IMR-90 (cell line): ENCODE measurements at places on chromosomes 5 and 9. TPM values are rescaled to one million over a fixed set of nuclear protein-coding genes. Genes with fewer than 3 reads are reported as not detected.

PKD2L2 gene
- not detected in 2 replicates for total RNA-seq

FCN2 gene
- total RNA-seq, result not detected in 2 replicates

PLAC8L1 gene
- not detected in 2 replicates for total RNA-seq

NIM1K gene
- 0.54 and 0.56 TPM in 2 replicates for total RNA-seq

ADGRD2 gene
- total RNA-seq, result not detected in 2 replicates

PCDHGA3 gene
- 1.4 and 1.7 TPM in 2 replicates for total RNA-seq

LMX1B gene
- total RNA-seq, result not detected in 2 replicates

SARDH gene
- 4.7 and 5.0 TPM in 2 replicates for total RNA-seq

SEMA4D gene
- 0.56 and 0.90 TPM in 2 replicates for total RNA-seq

GHR gene
- 1.1 TPM in 2 replicates for total RNA-seq

WDR41 gene
- total RNA-seq, result 72.1 and 104 TPM in 2 replicates

MEGF10 gene
- not detected in 2 replicates for total RNA-seq

RIOK2 gene
- 17.7 and 26.1 TPM in 2 replicates for total RNA-seq

MEIKIN gene
- not detected in 2 replicates for total RNA-seq

LCN1 gene
- not detected in 2 replicates for total RNA-seq

TAF11L5 gene
- total RNA-seq, result not detected in 2 replicates

CYSRT1 gene
- total RNA-seq, result 0.18 TPM in 1 of 2 replicates, not detected in the other

FOXI1 gene
- not detected in 2 replicates for total RNA-seq

PDCD1LG2 gene
- total RNA-seq, result 29.7 and 33.3 TPM in 2 replicates

PLPP7 gene
- total RNA-seq, result 0.54 and 0.56 TPM in 2 replicates

ANKRD31 gene
- total RNA-seq, result under 0.01 TPM in 2 replicates

RANBP6 gene
- total RNA-seq, result 42.3 and 67.2 TPM in 2 replicates

PCDH12 gene
- total RNA-seq, result under 0.01 and 0.18 TPM in 2 replicates

SMIM27 gene
- total RNA-seq, result 1.1 and 2.5 TPM in 2 replicates
